ENCODE measurements at places on chromosomes 5 and 9.

GRCh38 chr5:105789246-105789645 is 1881.5 kb downstream of the EFNA5 start:
- no peak for DNase-seq

DNA sequence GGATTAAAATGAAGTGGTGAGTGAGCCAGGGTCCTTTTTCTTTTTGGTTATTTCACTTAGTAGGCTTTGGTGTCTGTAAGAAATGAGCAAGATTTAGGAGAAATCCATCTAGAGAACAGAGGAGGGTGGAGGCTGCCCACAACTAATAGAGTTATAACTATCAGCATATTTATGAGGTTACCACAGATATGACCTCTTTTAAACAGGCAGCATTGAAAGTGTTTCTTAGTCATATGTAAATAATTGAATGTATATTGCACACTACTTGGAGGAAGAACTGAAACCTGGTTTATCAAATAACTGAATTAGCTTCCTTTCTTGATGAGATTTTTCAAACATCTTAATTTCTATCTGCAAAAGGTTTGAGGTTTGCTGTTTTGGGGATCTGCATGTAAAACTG is 483.1 kb upstream of the PIK3R1 start:
- DNase-seq: no peak

DNA sequence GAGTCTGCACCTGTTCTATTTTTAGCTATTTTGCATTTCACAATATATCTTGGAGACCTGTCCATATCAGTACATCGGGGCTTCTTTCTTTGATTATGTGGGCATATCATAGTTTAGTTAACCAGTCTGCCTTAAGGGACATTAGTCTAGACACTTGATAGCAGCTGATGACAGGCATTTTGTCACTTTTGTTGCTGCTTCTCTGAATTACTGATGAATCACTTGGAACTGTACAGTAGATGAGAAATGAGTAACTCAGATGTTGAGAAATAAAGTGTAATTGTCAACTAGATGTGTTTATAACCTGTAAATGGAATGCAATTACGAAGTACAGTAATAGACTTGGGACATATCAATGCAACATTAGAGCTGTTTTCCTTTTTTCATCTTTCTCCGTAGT is 7.1 kb downstream of the ZFP2 start:
- no peak for DNase-seq

DNA sequence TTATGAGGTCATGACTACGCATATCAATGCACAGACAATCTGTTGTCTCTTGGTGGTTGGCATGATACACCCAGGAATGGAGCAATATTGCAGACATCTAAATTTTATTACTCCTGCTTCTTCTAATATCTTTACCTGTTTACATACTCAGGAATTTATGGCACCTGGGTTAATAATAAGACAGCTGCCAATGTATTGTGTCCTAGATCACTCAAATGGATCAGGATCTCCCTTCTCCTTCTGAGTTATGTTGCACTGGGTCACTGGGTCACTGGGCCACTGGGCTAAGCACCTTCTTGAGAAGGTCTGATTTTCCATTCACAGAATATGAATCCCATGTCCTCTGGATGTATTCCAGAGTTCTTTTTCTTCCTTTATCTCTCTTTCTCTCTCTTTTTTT is 41.8 kb downstream of the CCL28 start:
- DNase-seq: no peak

DNA sequence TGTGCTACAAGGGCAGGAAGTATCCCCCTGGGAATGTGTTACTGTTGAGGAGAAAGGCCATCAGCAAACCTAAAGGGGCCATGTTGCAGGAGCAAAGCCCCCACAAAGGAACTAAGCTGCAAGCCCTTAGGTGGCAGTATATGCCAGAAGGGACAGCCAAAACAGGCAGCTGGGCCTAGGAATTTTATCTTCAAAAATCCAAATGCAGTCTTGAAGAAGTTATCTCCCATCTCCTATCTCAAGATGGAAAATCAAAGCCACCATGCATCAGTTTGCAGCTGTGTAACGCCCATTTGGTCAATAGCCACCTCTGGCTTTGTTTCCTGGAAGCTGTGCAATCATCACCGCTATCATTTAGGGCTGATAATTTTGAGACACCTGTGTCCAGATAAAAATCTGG is 400.3 kb downstream of the ARHGEF28 start:
- no peak for DNase-seq

- DNase-seq: no peak
Observed at GRCh38 chr5:151408591-151409230, 38.7 kb upstream of the SLC36A1 start.

DNA sequence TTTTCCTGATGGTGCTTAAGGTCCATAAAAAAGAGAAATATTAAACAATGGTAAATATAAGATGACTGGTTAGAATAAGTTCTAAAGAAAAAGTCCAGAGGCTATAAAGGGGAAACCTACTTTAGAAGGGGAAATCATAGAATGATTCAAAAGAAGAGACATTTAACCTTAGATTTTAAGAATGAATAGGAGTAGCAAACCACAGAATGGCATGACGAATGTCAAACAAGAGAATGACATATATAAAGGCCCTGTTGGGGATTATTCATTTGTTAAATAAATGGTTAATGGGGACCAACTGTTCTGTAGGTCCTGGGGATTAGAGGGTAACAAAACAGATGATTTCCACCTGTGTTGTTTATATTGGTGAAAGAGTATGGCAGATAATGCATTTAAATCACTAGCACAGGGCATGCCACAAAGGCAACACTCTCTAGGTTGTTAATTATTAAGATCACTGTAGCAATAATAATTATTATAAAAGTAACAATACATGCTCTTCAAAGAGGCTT is 495.2 kb upstream of the GRIA1 start:
- no peak for DNase-seq

DNA sequence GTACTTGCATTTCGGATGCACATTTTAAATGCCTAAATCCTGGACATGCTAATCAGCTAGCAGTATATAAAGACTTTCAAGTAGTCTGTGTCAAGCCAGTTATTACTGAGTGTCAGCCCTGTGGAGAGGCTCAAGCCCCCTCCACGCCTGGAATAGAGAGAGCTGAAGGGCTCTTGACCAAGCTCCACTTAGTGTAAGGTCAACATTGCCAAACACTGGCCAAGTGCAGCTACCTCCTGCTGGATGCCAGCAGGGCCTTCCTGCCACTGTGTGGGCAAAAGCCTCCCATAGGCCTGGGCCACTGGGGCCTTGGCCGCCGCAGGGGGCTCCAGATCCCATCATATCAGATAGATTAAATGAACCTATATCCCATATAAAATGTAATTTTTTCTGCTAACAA is 239.4 kb upstream of the PANK3 start:
- peak; percentile 78 for DNase-seq
